ENCODE measurements at places on chromosomes 5 and 9.

DNA sequence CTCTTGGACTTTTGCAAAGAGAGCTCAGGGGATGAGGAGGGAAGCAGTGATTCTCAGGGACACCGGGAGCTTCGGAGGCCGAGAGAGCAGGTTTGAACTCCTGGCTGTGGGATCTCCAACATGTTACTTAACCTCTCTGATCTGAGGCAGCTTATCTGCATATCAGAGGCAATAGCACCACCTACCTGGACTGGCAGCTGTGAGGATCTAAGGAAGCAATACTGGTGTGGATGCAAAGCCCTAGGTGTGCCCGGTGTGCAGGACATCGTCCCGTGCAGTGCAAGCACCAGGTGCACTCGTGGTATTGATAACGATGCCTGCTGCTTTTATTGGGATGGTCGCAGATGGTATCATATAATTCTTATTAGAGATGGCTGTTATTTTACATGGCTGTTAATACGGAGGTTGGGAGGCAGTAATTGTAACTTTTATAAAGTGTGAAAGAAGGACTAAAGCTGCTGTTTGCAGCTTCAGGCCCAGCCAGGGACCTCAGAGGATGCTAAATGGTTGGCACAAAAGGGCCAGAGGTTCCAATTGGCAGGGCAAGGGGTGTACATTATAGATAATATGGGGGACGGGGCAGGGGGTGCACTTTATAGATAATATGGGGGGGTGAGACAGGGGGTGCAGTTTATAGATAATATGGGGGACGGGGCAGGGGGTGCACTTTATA is 14.9 kb downstream of the COL5A1 start:
- no peak for DNase-seq

- DNase-seq, result peak; percentile 85
Observed at GRCh38 chr9:37034305-37034937, 353 bp upstream of the PAX5 start.

GRCh38 chr5:155081618-155082017 is 68.1 kb downstream of the KIF4B start:
- DNase-seq, result no peak

DNA sequence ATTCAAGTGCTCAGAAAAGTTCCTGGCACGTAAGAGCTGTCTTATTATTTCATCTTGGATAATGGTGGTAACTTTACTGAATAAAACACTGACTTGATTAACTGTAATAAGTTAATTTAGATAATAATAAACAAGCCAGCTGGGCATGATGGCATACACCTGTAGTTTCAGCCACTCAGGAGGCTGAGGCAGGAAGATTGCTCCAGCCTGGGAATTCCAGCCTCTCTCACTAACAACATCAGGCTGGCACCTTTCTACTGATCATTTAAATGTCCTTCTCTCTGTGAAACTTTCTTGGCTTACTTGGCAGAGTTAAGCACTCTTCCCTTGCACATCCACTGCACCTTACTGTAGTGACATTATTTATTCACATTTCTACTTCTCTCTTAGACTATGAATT is 20.0 kb downstream of the STOM start:
- no peak for DNase-seq

- DNase-seq, result no peak
Observed at GRCh38 chr5:73378070-73378469, 70.5 kb downstream of the FOXD1 start.

DNA sequence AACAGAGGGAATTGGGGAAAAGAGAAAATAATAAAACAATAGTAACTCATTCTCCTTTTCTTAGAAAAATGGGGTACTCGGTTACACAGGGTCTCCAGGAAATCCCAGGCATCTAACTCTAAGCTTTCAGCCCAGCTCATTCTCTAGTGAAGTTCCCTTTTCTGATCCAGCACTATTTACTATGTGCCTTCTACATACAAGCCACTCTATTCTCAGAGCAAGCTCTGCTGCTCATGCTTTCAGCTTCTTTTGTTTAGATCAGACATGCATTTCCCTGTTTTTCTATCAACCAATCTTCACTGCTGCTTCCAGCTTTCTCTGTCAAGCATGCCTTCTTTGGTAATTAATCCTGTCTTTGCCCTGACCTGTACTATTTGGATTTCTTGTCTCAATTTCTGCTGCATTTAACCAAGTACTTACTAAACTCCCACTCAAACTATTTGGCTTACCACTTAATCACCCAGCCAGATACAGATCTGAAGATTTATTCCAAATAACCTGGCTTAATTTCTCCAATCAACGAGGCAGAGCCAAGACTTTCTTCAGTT is 25.3 kb downstream of the OSMR start:
- no peak for DNase-seq

- no peak for DNase-seq
Observed at GRCh38 chr9:34190996-34191892, 12.4 kb downstream of the UBAP1 start.

- no peak for DNase-seq
Observed at GRCh38 chr5:421287-421880, 21.6 kb upstream of the EXOC3 start.

- no peak for DNase-seq
Observed at GRCh38 chr5:62589504-62589903, 10.9 kb downstream of the LRRC70 start.

- no peak for DNase-seq
Observed at GRCh38 chr5:174617285-174617684, 107.1 kb upstream of the MSX2 start.

- no peak for DNase-seq
Observed at GRCh38 chr5:23026252-23027170, 173.4 kb upstream of the CDH12 start.

DNA sequence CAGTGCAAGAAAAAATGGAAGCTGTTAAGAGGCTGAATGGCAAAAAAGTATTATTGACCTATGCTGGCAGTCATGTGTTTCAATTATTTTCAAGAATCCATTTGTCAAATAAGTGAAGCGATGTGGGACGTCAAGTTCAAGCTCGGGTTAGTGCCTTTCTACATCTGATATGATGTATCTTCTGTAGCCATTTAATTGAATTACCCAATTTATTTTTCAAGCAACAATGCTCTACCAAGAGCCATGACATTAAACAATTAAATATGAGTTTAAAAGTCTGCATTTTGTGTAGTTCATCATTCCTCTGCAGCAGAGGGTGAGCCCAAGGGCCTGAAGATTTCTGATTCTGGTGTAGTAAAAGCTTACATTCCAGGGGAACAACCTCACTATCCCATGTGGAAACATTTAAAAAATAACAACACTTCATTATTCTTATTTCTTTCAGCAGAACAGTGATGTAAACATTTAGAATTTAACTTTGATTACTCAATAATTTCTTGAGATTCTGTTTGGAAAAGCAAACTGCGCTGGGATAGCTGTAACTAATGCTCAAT is 619.7 kb upstream of the ARRDC3 start:
- DNase-seq, result no peak

DNA sequence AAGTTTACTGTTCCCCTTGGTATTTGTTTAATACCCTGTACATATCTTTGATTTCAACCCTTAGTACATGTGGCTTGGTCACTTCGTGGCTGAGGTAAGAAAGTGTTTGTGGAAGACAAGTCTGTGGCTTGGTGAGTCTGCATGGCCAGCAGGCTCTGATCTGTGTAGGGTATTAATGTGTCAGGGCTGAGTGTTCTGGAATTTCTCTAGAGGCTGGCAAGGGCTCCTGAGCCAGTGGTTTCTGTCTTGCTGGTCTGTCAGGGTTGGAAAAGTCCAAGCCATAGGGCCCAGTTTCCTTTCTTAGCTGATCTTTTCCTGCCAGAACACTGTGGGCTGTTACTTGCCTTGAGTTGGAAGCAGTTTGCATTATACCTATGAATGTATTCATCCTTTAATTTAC is 48.0 kb upstream of the FBXL7 start:
- DNase-seq, result no peak

- no peak for DNase-seq
Observed at GRCh38 chr5:1137567-1138444, 25.9 kb upstream of the SLC12A7 start.

GRCh38 chr9:126450668-126451205 is 124.1 kb downstream of the MVB12B start:
- DNase-seq, result no peak

DNA sequence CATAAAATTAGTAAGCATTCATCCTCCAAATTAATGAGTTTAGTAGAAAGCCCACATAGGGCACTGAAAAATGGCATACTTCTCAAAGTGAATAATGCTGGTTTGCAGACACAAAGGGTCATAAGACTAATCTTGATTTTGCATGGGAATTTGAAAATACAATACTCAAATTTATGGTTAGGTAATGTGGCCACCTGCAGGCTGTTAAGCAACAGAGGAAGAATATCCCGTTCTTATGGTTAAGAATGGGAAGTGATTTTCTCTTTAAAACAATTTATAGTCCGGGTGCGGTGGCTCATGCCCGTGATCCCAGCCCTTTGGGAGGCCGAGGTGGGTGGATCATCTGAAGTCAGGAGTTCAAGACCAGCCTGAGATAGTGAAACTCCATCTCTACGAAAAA is 9.4 kb upstream of the PLCXD3 start:
- DNase-seq, result no peak

- no peak for DNase-seq
Observed at GRCh38 chr5:43193181-43193893, 1.3 kb downstream of the NIM1K start.

GRCh38 chr5:180021900-180022299 is 49.7 kb downstream of the RNF130 start:
- no peak for DNase-seq
